ENCODE measurements at places on chromosomes 4 and X.

DNA sequence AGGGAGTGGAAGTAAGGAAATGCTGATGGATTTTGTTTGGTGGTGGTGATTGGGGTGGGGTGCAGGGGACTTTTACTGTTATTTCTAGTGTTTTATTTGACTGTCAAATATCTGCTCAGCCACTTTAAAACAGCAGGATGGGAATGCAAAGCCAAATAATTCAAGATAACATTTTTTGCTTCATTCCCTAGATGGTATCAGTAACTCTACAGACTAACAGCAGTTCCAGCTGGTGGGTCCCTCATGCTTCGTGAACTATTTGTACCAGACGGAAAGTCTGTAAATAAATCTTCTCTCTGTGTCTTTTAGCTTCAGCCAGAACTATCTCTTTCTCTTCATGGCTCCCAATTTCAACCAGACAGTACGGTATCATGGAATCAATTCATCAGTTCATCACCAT lies 27.5 kb downstream of the GPR143 start:
- H3K4me3 ChIP-seq = no peak overlapping the region
- H3K36me3 ChIP-seq = no peaks in the 10 kb centered on the region
- H3K4me1 ChIP-seq = no peaks in the 10 kb centered on the region
- no peak overlapping the region for H3K27ac ChIP-seq
- H3K27me3 ChIP-seq = no peaks in the 10 kb centered on the region

GRCh38 chr4:1136048-1136447 lies 22.7 kb upstream of the RNF212 start:
- no peak overlapping the region for H3K27ac ChIP-seq
- H3K4me1 ChIP-seq = peaks cover 11% of the 10 kb centered on the region
- H3K36me3 ChIP-seq = no peaks in the 10 kb centered on the region
- peaks cover 5% of the 10 kb centered on the region for H3K27me3 ChIP-seq
- H3K4me3 ChIP-seq = no peak overlapping the region

GRCh38 chr4:107564326-107564725 lies 155.7 kb downstream of the PAPSS1 start:
- H3K4me1 ChIP-seq = no peaks in the 10 kb centered on the region
- no peak overlapping the region for H3K27ac ChIP-seq
- peaks cover 10% of the 10 kb centered on the region for H3K27me3 ChIP-seq
- H3K36me3 ChIP-seq = no peaks in the 10 kb centered on the region
- no peak for DNase-seq

DNA sequence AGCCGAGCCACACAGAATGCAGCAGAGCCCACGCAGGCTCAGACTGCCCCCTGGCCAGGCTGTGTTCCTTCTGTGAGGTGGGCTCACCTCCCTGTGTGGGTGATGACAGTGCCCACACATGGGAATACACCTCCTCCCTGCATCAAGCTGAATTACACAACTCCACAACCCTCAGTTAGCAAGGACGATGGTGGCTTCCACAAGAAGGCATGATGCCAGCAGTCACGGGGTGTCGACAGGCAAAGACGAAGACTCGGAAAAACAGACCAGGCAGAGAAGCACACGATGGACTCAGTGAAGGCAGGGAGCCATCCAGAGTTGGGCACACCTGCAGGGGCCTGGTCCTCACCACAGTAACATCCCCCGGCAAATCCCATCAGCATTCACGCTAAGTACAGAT lies 12.1 kb downstream of the LETM1 start:
- H3K4me3 ChIP-seq = no peak overlapping the region
- no peaks in the 10 kb centered on the region for H3K4me1 ChIP-seq
- no peaks in the 10 kb centered on the region for H3K27me3 ChIP-seq
- H3K36me3 ChIP-seq = peaks cover 39% of the 10 kb centered on the region

DNA sequence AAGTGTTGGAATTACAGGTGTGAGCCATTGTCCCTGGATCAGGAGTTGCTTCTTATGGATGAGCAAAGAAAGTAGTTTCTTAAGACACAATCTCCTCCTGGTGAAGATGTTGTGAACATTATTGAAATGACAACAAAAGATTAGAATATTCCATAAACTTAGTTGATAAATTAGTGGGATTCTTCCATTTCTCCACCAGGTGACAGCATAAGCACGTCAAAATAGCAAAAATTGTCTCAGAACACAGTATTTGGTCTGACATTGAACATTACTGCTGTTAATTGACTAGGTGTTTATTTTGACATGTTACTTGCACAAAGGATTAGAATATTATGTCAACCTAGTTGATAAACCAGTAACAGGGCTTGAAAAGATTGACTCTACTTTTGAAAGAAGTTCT lies 21.6 kb downstream of the CLDN34 start:
- no peaks in the 10 kb centered on the region for H3K27me3 ChIP-seq
- no peaks in the 10 kb centered on the region for H3K4me1 ChIP-seq
- DNase-seq = no peak

- H3K4me1 ChIP-seq = peaks cover 5% of the 10 kb centered on the region
- no peaks in the 10 kb centered on the region for H3K27me3 ChIP-seq
- H3K4me3 ChIP-seq = no peak overlapping the region
- H3K27ac ChIP-seq = no peak overlapping the region
- H3K36me3 ChIP-seq = no peaks in the 10 kb centered on the region
- no peak for DNase-seq
Observed at GRCh38 chrX:55028040-55028439, 2.7 kb downstream of the ALAS2 start.

DNA sequence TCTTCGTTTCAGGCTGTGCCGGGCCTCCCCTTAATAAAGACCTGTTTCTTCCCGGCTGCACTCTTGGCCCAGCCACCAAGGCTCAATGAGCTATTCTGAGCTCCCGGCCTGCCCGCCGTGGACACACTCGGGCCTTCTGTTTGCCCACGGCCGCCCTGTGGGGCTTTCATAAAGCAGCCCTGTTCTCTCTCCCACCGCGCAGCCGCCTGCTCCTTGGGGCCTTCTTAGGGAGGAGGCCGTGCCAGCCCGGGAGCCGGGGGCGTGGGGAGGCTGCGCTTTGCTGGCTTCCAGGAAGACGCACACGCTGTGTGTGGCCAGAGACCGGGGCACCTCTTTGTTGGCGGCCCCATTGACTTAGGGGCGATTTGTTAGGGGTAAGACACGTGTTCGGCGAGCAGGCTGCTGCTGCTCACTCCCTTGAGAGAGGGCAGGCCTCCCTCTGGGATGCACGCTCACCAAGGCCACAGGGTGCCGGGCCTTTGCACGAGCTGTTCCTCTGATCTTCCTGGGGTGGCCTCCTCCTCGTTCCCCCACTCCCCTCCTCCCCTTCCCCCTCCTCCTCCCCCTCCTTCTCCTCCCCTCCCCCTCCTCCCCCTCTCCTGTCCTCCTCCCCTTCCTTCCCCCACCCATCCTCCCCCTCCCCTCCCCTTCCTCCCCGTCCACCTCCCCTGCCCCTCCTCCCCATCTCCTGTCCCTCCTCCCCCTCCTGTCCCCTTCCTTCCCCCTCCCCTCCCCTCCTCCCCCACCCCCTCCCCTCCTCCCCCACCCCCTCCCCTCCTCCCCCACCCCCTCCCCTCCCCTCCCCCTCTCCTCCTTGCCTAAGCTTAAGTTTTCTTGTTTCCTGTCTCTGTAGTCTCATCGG lies 11.3 kb downstream of the BLOC1S4 start:
- peaks cover 9% of the 10 kb centered on the region for H3K4me1 ChIP-seq
- H3K27me3 ChIP-seq = no peaks in the 10 kb centered on the region
- no peaks in the 10 kb centered on the region for H3K36me3 ChIP-seq
- H3K4me3 ChIP-seq = no peak overlapping the region
- DNase-seq = no peak

- no peak overlapping the region for H3K4me3 ChIP-seq
- DNase-seq = no peak
- H3K27me3 ChIP-seq = no peaks in the 10 kb centered on the region
- no peaks in the 10 kb centered on the region for H3K36me3 ChIP-seq
Observed at GRCh38 chr4:130124066-130124465, 1028.1 kb downstream of the C4orf33 start.

- no peak for DNase-seq
- no peaks in the 10 kb centered on the region for H3K27me3 ChIP-seq
- no peak overlapping the region for H3K4me3 ChIP-seq
- peaks cover 14% of the 10 kb centered on the region for H3K4me1 ChIP-seq
- H3K27ac ChIP-seq = no peak overlapping the region
Observed at GRCh38 chrX:16807976-16808542, 21.8 kb downstream of the TXLNG start.

GRCh38 chr4:34845926-34846325 lies 1398.4 kb downstream of the ARAP2 start:
- no peak overlapping the region for H3K27ac ChIP-seq
- H3K27me3 ChIP-seq = no peaks in the 10 kb centered on the region
- no peaks in the 10 kb centered on the region for H3K4me1 ChIP-seq
- H3K4me3 ChIP-seq = no peak overlapping the region
- DNase-seq = no peak

DNA sequence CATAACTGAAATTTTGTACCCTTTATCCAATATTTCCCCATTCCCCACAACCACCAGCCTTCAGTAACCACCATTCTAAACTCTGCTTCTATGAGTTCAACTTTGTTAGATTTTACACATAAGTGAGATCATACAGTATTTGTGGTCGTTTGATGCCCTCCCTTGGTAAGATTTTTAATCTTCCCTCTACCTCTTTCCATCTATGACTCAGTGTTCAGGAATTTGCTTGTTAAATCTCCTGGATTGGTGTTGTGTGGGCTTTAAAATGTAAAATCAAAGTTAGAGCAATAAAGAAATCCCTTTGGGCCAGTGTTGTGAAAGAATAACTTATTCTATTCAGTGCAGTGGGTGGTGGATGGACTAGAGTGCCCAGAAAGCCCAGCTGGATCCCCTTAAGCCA lies 37.4 kb downstream of the SLC16A2 start:
- no peaks in the 10 kb centered on the region for H3K4me1 ChIP-seq
- no peak overlapping the region for H3K4me3 ChIP-seq
- no peak for DNase-seq
- no peaks in the 10 kb centered on the region for H3K36me3 ChIP-seq
- no peak overlapping the region for H3K27ac ChIP-seq

DNA sequence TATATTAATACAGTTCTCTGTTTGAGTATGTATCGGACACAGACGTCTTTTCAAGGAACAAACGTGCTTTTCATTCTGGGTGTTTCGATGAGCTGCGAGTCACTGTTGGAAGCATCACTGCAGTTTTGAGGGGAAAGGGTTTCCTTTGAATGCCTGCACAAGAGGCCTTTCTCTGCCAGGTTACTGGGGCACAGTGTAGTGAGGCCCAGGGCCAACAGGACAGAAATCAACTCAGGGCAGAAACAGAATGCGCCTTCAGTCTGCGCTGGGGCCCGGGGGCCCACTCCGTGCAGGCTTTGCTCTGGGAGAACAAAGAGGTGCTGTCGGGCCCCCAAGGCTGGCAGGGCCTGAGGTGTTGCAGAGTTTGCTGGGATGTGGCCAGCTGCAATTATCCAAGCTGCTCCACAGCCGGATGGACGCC lies 2.3 kb upstream of the PPP2R3B start:
- no peaks in the 10 kb centered on the region for H3K27me3 ChIP-seq
- no peak overlapping the region for H3K4me3 ChIP-seq
- H3K27ac ChIP-seq = no peak overlapping the region
- DNase-seq = no peak

DNA sequence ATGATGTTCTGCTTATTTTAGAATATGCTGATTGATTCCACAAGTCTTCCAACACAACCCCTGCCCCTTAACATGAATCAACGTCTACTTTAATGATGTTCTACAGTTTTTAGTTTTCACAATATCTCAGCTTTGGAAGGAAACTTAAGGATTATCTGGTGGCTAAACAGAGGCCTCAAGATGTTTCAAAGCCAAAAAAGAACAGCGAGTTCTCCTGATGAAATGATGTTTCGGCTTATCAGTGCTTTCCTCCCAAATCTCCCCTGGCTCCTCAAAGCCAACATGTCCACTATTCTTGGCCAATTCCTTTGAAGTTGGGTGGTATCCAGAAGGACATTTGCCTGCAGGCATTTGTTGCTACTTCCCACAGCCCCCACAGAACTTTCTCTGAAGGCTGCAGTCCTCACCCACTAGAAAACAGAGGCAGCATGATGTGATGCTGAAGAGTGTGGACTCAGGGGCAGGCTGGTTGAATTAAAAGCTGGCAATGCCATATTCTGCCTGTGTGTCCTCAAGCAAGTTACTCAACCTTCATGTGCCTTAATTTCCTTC lies 87.3 kb downstream of the ADGRG4 start:
- H3K4me3 ChIP-seq = no peak overlapping the region
- peaks cover 5% of the 10 kb centered on the region for H3K27me3 ChIP-seq
- DNase-seq = no peak

DNA sequence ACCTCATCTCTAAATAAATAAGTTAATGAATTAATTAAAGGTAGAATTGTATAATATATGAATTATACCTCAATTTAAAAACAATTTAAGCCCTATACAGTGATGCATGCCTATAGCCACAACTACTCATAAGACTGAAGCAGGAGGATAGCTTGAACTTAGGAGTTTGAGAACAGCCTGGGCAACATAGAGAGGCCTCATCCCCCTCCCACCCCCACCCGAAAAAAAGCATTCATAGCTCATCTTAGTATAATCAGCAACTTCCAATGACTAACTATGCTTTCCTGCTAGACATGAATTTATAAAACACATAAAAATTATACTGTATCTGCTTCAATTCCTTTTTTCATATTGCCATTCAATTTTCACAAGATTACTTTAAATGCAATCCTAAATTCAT lies 1.6 kb downstream of the LRBA start:
- peak overlapping the region; percentile 100 for H3K4me3 ChIP-seq
- DNase-seq = no peak
- no peaks in the 10 kb centered on the region for H3K27me3 ChIP-seq
- peaks cover 18% of the 10 kb centered on the region for H3K4me1 ChIP-seq
- no peak overlapping the region for H3K27ac ChIP-seq

DNA sequence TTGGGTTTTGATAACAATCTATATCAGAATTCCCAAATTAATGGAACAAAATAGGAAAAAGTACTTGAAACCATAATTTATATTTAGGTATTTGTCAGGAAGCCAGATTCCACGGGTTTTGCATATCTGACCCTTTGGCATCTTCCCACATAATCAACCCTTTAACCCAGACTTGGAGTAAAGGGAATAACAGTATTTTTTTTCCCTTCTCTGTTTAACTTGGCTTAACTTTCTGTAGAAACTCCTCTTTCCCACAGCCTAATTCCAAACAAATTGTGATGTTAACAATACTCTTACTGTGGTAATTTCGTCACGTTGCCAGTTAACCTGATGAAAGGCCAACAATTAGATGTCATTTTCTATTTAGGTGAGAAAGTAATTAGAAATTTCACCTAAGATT lies 49.4 kb upstream of the GUCY1A1 start:
- H3K36me3 ChIP-seq = no peaks in the 10 kb centered on the region
- no peak overlapping the region for H3K27ac ChIP-seq
- no peaks in the 10 kb centered on the region for H3K4me1 ChIP-seq
- H3K4me3 ChIP-seq = no peak overlapping the region
- H3K27me3 ChIP-seq = no peaks in the 10 kb centered on the region
- DNase-seq = no peak

DNA sequence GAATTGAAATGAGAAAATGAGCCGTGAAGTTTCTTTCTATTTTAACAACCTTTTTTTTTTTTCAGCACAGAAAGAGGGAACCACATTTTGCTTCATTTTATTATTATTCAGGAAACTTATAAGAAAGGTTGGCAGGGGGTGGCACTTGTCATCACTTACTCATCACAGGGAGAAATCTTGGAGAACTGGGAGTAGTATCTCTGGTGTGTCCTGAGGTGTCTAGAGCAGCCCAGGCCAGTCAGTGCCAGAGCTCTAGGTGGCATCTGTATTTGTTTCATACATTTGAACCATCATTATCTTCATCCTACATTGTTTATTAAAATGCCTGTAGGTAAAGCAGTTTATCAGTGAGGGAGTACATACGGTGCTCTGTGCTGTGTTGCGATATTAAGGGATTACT lies 43.8 kb upstream of the ARHGAP24 start:
- peaks cover 1% of the 10 kb centered on the region for H3K27me3 ChIP-seq
- no peak overlapping the region for H3K4me3 ChIP-seq
- no peaks in the 10 kb centered on the region for H3K36me3 ChIP-seq
- DNase-seq = no peak
- H3K4me1 ChIP-seq = no peaks in the 10 kb centered on the region
- no peak overlapping the region for H3K27ac ChIP-seq

All from activated naive CD4-positive, alpha-beta T cell treated with anti-CD3 and anti-CD28 coated beads for 36 hours (primary cell).